ENCODE measurements at places on chromosomes 12 and 14.

DNA sequence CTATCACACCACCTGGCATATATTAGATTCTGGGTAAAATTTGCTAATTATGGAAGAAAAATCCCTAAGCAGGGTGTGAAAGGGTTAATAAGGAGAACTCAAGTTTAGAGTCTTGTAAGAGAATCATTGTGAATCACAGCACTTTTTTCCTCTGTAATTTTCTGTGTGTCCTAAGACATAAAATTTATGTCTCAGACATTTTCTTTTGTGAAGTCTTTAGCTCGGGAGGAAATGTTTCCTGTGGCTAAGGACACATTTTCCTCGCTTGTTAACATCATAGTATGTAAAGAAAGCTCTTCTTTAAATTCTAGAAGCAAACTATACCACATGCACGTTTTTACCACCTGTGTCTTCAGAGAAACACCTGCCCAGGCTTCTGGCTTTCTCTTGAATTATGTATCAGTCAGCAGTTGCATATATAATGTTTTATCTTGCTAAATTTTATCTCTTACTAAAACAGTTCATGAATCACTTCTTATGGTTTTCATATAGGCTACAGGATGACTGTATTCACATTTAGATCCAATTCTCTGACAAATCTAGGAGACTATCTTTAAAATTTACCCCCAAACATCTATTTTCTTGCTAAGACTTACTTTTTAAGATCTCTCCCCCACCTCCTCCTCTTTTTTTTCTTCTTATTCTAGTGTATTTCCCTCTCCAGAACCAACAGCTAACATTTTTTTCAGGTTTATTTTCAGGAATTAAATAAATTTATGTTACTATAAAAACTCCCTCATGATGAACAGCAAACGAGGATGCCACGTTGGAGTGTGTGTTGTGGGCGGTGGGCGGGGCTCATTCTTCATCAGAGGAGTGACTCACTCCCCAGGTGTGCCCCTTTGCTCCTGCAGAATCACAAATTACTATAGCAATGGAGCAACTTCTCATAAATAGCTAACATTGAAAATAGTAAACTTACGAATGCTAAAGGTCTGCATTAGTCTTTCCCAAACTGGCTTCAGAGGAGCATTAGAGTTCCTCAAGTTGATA is 11.6 kb upstream of the CSRP2 start:
- H3K4me1 ChIP-seq: no peaks in the 10 kb centered on the region
- peaks cover 12% of the 10 kb centered on the region for H3K27me3 ChIP-seq
- no peak overlapping the region for H3K27ac ChIP-seq
- H3K4me3 ChIP-seq: no peak overlapping the region
- no peak for DNase-seq

DNA sequence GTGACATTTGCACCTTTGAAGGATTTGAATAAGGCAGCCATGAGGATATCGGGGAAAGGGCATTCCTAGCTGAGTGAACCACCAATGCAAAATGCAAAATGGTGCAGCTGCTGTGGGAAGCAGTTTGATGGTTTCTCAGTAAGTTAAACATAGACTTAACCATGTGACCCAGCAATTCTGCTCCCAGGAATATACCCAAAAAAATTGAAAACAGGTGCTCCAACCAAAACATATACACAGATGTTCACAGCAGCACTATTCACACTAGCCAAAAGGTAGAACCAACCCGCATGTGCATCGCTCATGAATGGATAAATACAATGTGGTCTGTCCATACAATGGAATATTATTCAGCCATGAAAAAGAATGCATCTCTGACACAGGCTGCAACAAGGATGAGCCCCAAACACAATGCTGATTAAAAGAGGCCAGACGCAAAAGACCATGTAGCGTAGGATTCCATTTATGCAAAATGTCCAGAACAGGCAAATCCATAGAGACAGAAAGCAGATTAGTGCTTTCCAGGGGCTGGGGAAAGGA is 215.0 kb upstream of the MYL2 start:
- H3K4me1 ChIP-seq: no peaks in the 10 kb centered on the region
- no peaks in the 10 kb centered on the region for H3K36me3 ChIP-seq
- H3K27me3 ChIP-seq: peaks cover 15% of the 10 kb centered on the region
- H3K4me3 ChIP-seq: no peak overlapping the region
- no peak overlapping the region for H3K27ac ChIP-seq

DNA sequence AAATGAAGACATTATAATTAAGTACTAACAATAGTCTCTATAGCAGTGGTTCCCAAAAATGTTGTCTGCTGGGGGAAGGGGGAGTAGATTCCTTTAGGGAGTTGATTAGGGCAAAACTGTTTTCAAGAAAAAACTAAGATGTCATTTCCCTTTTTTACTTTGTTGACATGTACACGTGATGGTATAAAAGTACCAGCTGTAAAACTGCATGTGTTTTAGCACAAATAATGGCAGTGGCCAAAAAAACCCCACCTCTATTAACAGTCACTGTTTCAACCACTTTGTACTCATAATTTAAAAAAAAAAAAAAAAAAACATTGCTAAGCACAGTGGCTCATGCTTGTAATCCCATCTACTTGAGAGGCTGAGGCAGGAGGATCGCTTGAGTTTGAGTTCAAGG is 61.7 kb downstream of the PPP1R12A start:
- H3K36me3 ChIP-seq: peaks cover 57% of the 10 kb centered on the region
- H3K27ac ChIP-seq: no peak overlapping the region
- no peak overlapping the region for H3K4me3 ChIP-seq

DNA sequence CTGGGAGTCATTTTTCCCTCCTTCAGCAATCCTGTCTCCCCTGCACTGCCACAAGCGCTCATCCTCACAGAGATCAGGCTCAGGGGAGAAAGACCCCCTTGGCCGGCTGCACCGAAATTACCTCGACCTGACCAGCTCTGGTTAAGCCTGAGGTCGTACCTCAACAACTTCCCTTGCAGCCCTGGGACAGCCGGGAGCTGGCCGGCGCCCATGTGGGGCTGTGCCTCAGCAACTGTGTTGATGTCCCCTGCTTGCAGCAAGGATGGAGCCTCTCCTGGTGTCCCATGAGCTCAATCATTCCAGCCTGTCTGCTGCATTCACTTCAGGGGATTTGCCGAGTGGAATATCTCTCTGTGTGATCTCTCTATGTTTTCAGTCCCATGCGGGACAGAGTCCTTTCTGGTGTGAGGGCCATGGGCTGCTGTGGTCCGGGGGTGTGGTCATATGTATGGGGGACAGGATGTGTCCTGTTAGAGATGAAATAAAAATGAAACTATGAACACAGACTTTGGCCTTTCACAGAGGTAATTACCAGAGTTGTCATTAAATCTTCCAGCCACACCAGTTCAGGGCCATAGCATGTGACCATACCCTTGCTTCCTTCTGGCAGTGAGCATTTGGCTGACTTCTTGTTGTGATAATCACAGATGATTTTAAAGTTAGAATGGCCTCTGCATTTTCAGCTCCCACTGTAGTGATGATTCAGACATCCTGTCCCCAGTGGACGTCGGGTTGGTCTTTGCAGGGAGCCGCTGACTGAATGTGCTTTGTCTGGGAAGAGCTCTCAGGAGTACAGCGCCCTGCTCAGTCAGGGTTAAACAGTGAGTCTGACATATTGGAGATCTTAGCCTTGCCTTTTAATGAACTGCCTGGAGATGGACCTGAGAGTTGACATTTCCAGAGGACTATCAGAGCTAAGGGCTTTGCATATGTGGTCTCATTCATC is 405.9 kb downstream of the AACS start:
- no peak overlapping the region for H3K27ac ChIP-seq
- no peak overlapping the region for H3K4me3 ChIP-seq
- no peaks in the 10 kb centered on the region for H3K4me1 ChIP-seq

GRCh38 chr12:75103822-75104221 is 105.8 kb downstream of the KCNC2 start:
- no peak overlapping the region for H3K4me3 ChIP-seq
- H3K4me1 ChIP-seq: no peaks in the 10 kb centered on the region
- peaks cover 2% of the 10 kb centered on the region for H3K27me3 ChIP-seq
- H3K36me3 ChIP-seq: no peaks in the 10 kb centered on the region

- H3K27me3 ChIP-seq: peaks cover 1% of the 10 kb centered on the region
- H3K4me1 ChIP-seq: peaks cover 30% of the 10 kb centered on the region
- no peak overlapping the region for H3K4me3 ChIP-seq
- no peak overlapping the region for H3K27ac ChIP-seq
- H3K36me3 ChIP-seq: no peaks in the 10 kb centered on the region
- DNase-seq: no peak
These were observed 375.1 kb upstream of the DDHD1 start for GRCh38 chr14:53528185-53528671.

DNA sequence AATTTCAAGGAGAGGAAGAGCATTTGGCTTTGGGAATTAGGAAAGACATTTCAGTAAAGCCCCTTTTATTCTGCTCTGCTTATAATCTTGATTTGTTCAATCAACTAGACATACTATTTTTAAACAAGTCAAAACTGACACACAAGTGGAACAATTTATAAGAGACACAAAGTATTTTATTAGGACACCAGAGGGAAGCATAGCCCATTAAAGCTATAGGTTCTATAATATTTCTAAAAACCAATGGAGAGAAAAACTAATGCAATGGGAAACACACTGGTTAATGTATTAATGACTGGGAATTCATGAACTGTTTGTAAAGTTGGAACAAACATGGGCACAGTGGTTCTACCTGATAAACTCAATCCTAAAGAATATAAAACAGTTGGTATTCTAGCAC is 15.3 kb upstream of the CERS5 start:
- H3K4me3 ChIP-seq: no peak overlapping the region
- no peak for DNase-seq
- peaks cover 40% of the 10 kb centered on the region for H3K4me1 ChIP-seq

DNA sequence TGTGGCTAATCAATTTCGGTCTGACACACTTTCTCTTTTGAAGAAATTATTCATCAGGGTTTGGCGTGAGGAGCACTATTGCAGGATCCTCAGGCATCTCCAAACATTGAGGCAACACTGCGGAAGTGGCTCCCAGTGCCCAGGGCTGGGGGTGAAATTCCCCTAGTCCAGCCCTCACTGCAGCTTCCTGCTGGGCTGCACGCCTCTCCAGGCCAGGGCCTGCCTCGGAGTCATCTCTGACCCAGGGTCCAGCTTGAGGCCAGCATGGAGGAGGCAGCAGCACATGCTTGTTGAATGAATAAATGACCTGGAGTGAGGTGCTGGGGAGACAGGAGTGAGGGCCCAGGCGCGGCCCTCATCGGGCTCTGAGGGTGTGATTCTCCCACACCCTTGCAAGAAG is 36.0 kb upstream of the TDRD9 start:
- no peak overlapping the region for H3K4me3 ChIP-seq
- no peak overlapping the region for H3K27ac ChIP-seq
- H3K36me3 ChIP-seq: peaks cover 6% of the 10 kb centered on the region
- no peaks in the 10 kb centered on the region for H3K4me1 ChIP-seq
- H3K27me3 ChIP-seq: peaks cover 9% of the 10 kb centered on the region

GRCh38 chr14:38716926-38717325 is 386.1 kb downstream of the SEC23A start:
- no peaks in the 10 kb centered on the region for H3K36me3 ChIP-seq
- H3K4me3 ChIP-seq: no peak overlapping the region
- no peaks in the 10 kb centered on the region for H3K4me1 ChIP-seq
- no peak for DNase-seq
- no peak overlapping the region for H3K27ac ChIP-seq

DNA sequence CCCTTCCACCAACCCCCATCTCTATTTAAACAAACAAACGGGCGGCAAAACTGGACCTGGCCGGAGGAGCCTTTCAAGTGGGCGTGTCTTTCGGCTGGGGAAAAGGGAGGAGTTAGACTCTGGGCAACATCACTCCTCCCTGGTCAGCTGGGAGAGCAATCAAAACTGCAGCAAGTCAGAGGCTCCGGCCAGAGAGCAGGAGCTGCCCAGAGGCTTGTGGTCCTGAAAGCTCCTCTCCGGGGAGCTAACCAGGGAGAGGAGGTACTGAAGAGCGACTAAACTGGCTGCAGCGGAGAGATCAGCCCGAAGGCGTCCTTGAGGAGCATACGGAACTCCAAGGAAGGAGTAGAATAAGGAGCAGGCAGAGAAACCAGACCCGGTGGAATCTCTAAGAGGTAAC is at the start of gene NEUROD4:
NEUROD4 (plus strand) TSS at position 191 of the 400 bp plus-strand sequence. CDS start 6,466 bp downstream, outside the sequence.
- DNase-seq: peak; percentile 67
- peaks cover 2% of the 10 kb centered on the region for H3K27me3 ChIP-seq
- H3K4me1 ChIP-seq: 0 out of 2 replicates have a peak, but pooled peaks cover 6% of the 10 kb centered on the region
- H3K27ac ChIP-seq: no peak within 1 kb of the TSS

DNA sequence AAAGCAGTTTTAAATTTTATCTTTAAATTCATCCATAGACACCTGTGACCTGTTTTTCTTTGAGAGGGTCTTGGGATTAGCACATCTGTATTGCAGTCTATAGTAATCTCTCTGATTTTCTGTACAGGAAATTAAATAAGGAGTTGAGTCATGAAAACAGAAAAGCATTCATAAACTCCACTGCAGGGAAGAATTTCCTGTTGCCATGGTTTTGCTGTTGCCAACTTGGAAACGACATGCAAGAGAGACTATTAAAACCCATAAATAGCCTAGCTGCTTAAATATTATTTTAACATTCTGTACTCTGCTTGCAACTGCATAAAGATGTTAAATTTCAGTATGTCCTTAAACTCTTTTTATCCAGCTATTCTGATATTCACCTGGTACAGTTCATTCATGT is 281.0 kb upstream of the RGS6 start:
- peak overlapping the region; percentile 74 for H3K4me3 ChIP-seq
- peak; percentile 91 for DNase-seq
- peaks cover 78% of the 10 kb centered on the region for H3K36me3 ChIP-seq
- no peaks in the 10 kb centered on the region for H3K27me3 ChIP-seq
- H3K4me1 ChIP-seq: peaks cover 71% of the 10 kb centered on the region

DNA sequence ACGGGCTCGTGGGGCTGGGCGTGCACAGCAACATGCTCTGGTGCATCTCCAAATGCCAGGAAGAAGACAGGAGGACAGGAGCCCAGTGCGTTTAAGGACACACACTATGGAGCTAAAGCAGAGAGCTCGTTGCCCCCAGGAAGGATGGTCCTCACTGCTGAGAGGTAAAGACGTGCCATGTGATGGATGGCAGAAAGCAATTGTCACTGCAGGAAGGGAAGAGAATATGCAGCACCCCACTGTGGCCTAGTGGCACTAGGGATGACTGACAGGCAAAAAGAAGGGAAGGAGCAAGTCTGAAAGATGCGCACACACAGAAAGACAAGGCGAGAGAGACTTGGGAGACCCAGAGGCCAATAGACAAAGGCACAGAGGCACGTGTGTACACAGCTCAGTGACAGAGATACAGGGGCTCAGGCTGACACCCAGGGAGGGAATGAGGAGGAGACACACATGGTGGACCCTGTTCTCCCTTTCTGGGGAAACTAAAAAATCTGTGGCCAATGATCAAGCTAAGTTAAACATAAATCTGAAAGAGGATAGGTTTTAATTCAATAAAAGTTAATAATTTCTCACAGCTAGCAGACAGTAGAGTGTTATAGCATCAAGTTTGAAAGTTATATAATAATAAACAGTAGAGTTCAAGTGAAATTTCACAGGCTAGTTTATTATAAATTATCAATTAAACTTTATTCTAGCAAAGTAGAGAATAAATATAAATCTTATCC is 78.8 kb downstream of the CRACR2A start:
- H3K27ac ChIP-seq: no peak overlapping the region
- no peak overlapping the region for H3K4me3 ChIP-seq
- no peaks in the 10 kb centered on the region for H3K4me1 ChIP-seq
- H3K36me3 ChIP-seq: no peaks in the 10 kb centered on the region

GRCh38 chr14:99575043-99576023 is 28.7 kb downstream of the CCDC85C start:
- peaks cover 83% of the 10 kb centered on the region for H3K4me1 ChIP-seq
- no peaks in the 10 kb centered on the region for H3K27me3 ChIP-seq
- peak overlapping the region; percentile 82 for H3K27ac ChIP-seq

GRCh38 chr12:61998791-61999190 is 261.4 kb upstream of the USP15 start:
- H3K36me3 ChIP-seq: no peaks in the 10 kb centered on the region
- H3K27me3 ChIP-seq: no peaks in the 10 kb centered on the region
- no peak overlapping the region for H3K27ac ChIP-seq
- H3K4me3 ChIP-seq: no peak overlapping the region
- DNase-seq: no peak
